Muscle of leg (tissue), 16 donors: ENCODE measurements at places on chromosomes 12 and 14. TPM values are rescaled to one million over a fixed set of nuclear protein-coding genes. Genes with fewer than 3 reads are reported as not detected.

GRCh38 chr12:67496581-67496980 is 152.0 kb upstream of the DYRK2 start:
- H3K27me3 ChIP-seq: no peaks in the 10 kb centered on the region
- DNase-seq: no peak
- no peaks in the 10 kb centered on the region for H3K36me3 ChIP-seq
- H3K27ac ChIP-seq: no peak overlapping the region
- no peak overlapping the region for H3K4me3 ChIP-seq

Gene RTN1
- total RNA-seq: 1.2 TPM

- H3K4me3 ChIP-seq: no peak overlapping the region
- H3K4me1 ChIP-seq: no peaks in the 10 kb centered on the region
- peak; percentile 45 for DNase-seq
- H3K27me3 ChIP-seq: no peaks in the 10 kb centered on the region
Observed at GRCh38 chr14:47332106-47332505, 343.3 kb downstream of the MDGA2 start.

- H3K27me3 ChIP-seq: no peaks in the 10 kb centered on the region
- H3K27ac ChIP-seq: no peak overlapping the region
- no peak overlapping the region for H3K4me3 ChIP-seq
- DNase-seq: peak; percentile 85
Observed at GRCh38 chr12:63949902-63950301, 105.4 kb downstream of the SRGAP1 start.

DNA sequence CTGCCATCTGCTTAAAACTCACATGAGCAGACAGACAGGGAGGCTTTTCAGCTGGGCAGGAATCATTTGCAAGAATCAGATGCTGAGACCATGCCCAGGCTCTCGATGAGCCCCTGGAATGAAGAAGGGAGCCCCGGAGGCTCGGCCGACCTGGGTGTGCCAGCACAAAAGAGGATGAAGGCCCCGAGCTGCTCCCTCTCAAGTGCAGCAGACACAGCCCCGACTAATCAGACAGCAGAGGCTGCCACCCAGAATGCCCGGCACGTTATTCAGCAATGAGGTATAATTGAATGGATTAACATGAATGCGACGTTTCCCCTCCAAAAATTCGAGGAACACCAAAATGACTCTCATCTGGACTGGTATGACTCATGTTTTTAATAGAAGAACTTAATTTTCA is 58.9 kb downstream of the BCL11B start:
- H3K4me1 ChIP-seq: peaks cover 11% of the 10 kb centered on the region
- H3K36me3 ChIP-seq: no peaks in the 10 kb centered on the region
- no peak for DNase-seq
- H3K27ac ChIP-seq: no peak overlapping the region

Gene PKP2
- total RNA-seq: 3.1 TPM

GRCh38 chr12:57087010-57087690 is 1.8 kb upstream of the NAB2 start:
- H3K4me3 ChIP-seq: peak overlapping the region; percentile 72
- DNase-seq: peak; percentile 96
- peaks cover 18% of the 10 kb centered on the region for H3K36me3 ChIP-seq
- H3K27me3 ChIP-seq: no peaks in the 10 kb centered on the region

DNA sequence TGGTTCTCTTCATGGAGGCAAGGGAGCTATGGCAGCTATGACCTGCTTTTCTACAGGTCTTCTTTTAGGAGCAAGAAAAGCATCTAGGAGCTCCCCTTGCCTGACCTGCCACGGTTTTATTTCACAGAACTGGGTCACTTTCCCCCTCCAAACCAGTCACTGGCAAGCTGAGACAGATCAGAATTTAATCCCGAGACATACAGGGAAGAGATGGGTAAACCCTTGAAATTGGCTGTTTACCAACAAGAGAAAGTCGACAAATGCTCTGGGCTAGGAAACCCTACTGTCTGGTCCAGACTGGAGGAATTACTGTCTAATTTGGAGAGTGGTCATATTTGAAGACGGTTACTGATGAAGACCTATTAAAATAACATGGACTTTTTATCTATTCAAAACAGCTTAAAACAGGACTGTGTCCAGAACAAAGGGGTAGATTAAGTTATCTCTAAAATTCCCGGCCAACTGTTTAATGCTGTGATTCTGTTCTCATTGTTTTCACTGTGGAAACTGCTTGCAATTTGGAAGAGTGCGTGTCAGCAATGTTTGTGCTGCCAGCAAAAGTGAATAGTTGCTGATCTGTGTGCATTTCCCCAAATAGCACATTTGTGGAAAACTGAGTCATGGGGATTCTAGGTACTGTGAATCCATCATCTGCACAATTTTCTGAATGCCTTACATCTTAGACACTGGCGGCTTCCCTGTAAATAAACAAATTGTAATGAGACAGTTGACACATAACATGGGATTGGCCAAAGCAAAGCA is 73.4 kb upstream of the EEA1 start:
- no peaks in the 10 kb centered on the region for H3K4me1 ChIP-seq
- no peaks in the 10 kb centered on the region for H3K27me3 ChIP-seq
- H3K4me3 ChIP-seq: no peak overlapping the region
- DNase-seq: peak; percentile 90
- H3K36me3 ChIP-seq: no peaks in the 10 kb centered on the region

- no peaks in the 10 kb centered on the region for H3K4me1 ChIP-seq
- no peaks in the 10 kb centered on the region for H3K27me3 ChIP-seq
- no peaks in the 10 kb centered on the region for H3K36me3 ChIP-seq
- no peak overlapping the region for H3K4me3 ChIP-seq
- no peak for DNase-seq
- no peak overlapping the region for H3K27ac ChIP-seq
Observed at GRCh38 chr12:88299567-88300101, 157.5 kb downstream of the TMTC3 start.

Gene GALNT9
- 0.93 TPM for total RNA-seq

- H3K4me3 ChIP-seq: no peak overlapping the region
- no peak for DNase-seq
- peaks cover 33% of the 10 kb centered on the region for H3K27me3 ChIP-seq
- peaks cover 25% of the 10 kb centered on the region for H3K4me1 ChIP-seq
- H3K36me3 ChIP-seq: no peaks in the 10 kb centered on the region
- no peak overlapping the region for H3K27ac ChIP-seq
Observed at GRCh38 chr14:103204852-103205540, 81.7 kb downstream of the TNFAIP2 start.

DNA sequence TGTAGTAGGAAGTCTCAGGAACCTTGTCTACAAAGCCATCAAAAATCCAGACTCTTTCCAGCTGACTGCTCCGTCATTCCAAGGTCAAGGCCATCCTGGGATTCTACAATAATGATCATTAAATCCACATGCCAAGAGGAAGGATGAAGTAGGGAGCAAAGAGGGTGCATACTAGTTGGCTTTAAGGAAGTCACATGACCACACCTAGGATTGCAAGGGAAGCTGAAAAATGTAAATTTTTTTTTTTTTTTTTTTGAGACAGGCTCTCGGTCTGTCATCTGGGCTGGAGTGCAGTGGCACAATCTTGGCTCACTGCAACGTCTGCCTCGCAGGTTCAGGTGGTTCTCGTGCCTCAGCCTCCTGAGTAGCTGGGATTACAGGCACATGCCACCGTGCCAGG is 7.3 kb upstream of the MRPL42 start:
- H3K27me3 ChIP-seq: no peaks in the 10 kb centered on the region
- H3K27ac ChIP-seq: no peak overlapping the region
- no peaks in the 10 kb centered on the region for H3K36me3 ChIP-seq
- H3K4me1 ChIP-seq: no peaks in the 10 kb centered on the region
- no peak overlapping the region for H3K4me3 ChIP-seq

- peaks cover 19% of the 10 kb centered on the region for H3K27me3 ChIP-seq
- H3K27ac ChIP-seq: no peak overlapping the region
- H3K4me3 ChIP-seq: no peak overlapping the region
Observed at GRCh38 chr14:36268121-36268520, 52.3 kb downstream of the MBIP start.

- DNase-seq: peak; percentile 49
- H3K27ac ChIP-seq: no peak overlapping the region
- no peaks in the 10 kb centered on the region for H3K36me3 ChIP-seq
- peak overlapping the region; percentile 59 for H3K4me3 ChIP-seq
Observed at GRCh38 chr12:105330931-105331804, 677 bp downstream of the C12orf75 start.

- H3K4me1 ChIP-seq: peaks cover 3% of the 10 kb centered on the region
- H3K27ac ChIP-seq: no peak overlapping the region
- no peaks in the 10 kb centered on the region for H3K27me3 ChIP-seq
- no peak overlapping the region for H3K4me3 ChIP-seq
- H3K36me3 ChIP-seq: peaks cover 6% of the 10 kb centered on the region
Observed at GRCh38 chr14:81256289-81256960, 35.7 kb upstream of the GTF2A1 start.

GRCh38 chr14:33232031-33232430 is 293.4 kb downstream of the NPAS3 start:
- no peaks in the 10 kb centered on the region for H3K36me3 ChIP-seq
- DNase-seq: no peak
- no peaks in the 10 kb centered on the region for H3K27me3 ChIP-seq
- H3K4me1 ChIP-seq: peaks cover 7% of the 10 kb centered on the region
- no peak overlapping the region for H3K27ac ChIP-seq
- H3K4me3 ChIP-seq: no peak overlapping the region

DNA sequence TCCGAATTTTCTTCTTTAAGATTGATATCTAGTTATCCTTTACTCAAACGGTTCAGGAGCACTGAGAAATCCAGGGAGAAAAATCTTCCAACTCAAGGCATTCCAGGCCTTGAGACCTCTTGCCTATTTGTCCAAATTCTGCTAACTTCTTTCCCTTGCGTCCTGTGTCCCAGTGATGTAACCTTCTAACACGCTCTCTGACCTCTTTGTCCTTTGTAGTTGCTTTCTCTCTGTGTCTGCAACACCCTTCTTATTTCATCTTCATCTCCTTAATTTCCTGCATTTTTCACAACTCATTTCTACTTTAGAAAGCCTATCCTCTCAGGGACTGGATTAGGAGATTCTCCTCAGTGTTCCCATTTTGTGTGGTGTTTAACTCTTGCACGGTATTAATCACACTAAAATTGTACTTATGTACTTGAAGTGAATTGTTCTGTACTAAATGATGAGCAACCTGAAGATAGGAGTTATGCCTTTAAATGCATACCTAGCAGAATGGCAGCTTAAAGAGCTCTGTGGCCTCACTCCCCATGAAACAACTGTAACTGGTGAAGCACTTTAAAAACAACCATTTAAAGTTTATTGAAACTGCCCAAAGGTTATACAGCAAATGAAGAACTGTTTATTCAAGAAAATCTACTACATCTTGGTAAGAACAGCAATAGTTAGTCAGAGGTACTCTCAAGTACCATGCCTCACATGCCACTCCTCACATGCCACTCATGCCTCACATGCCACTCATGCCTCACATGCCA is 7.4 kb upstream of the SNAPC1 start:
- no peak overlapping the region for H3K27ac ChIP-seq
- no peaks in the 10 kb centered on the region for H3K36me3 ChIP-seq
- H3K4me3 ChIP-seq: no peak overlapping the region

- H3K27ac ChIP-seq: no peak overlapping the region
- no peak overlapping the region for H3K4me3 ChIP-seq
- H3K27me3 ChIP-seq: no peaks in the 10 kb centered on the region
- DNase-seq: no peak
- H3K36me3 ChIP-seq: peaks cover 25% of the 10 kb centered on the region
- H3K4me1 ChIP-seq: no peaks in the 10 kb centered on the region
Observed at GRCh38 chr14:69376439-69376838, 21.7 kb downstream of the ERH start.

Gene HOTAIR
- 1.8 TPM for total RNA-seq

- no peaks in the 10 kb centered on the region for H3K27me3 ChIP-seq
- H3K4me3 ChIP-seq: no peak overlapping the region
- no peaks in the 10 kb centered on the region for H3K4me1 ChIP-seq
- no peak for DNase-seq
- no peaks in the 10 kb centered on the region for H3K36me3 ChIP-seq
Observed at GRCh38 chr14:75494896-75495295, 27.4 kb upstream of the BATF start.

Gene PTPRO
- total RNA-seq: 1.3 TPM

DNA sequence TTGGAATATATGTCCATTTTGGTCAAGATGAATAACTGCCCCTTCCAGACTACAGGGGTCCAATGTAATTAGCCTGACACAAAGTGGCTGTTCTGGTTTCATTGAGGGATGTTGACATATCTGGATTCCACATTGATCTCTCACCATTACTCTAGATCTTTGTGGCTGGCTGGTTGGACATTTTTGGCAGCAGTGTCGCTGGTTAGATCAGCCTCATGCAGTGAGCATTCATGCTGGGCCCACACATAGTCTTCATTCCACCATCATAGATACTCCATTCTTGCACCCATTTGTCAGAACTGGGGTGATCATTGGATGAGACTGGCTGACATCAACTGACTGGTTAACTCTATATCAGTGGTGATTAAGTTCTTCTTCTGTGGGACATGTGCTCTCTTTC is 74.4 kb downstream of the MGST1 start:
- H3K27ac ChIP-seq: no peak overlapping the region
- no peaks in the 10 kb centered on the region for H3K36me3 ChIP-seq
- no peaks in the 10 kb centered on the region for H3K4me1 ChIP-seq
- no peak for DNase-seq
- no peak overlapping the region for H3K4me3 ChIP-seq

GRCh38 chr12:129310346-129310745 is 457.1 kb downstream of the GLT1D1 start:
- H3K4me3 ChIP-seq: no peak overlapping the region
- H3K27me3 ChIP-seq: no peaks in the 10 kb centered on the region
- no peaks in the 10 kb centered on the region for H3K36me3 ChIP-seq
- no peak overlapping the region for H3K27ac ChIP-seq
- H3K4me1 ChIP-seq: no peaks in the 10 kb centered on the region

Gene TMEM263
- total RNA-seq: 51.4 TPM

GRCh38 chr12:95096852-95097251 is 23.4 kb upstream of the NR2C1 start:
- H3K4me3 ChIP-seq: no peak overlapping the region
- H3K4me1 ChIP-seq: peaks cover 2% of the 10 kb centered on the region
- H3K27ac ChIP-seq: no peak overlapping the region
- no peaks in the 10 kb centered on the region for H3K27me3 ChIP-seq
- peak; percentile 61 for DNase-seq

DNA sequence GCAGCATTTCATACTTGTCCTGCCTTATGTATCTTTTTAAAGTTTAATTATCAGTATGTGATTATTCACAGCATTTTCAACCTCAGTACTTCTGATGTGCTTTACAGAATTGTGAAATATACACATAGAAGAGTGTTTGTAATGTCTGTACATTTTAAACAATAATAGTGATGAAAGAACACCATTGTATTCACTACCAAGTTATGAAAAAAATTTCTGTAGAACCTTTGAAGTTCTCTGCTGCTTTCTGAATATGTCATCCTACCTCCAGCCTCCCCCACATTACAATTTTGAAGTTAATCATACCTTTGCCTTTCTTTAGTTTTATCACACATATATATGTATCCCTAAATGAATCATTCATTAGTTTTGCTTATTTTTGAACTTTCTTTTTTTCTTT is 24.8 kb downstream of the FRMD6 start:
- no peak overlapping the region for H3K4me3 ChIP-seq
- H3K27ac ChIP-seq: no peak overlapping the region
- no peak for DNase-seq
- peaks cover 5% of the 10 kb centered on the region for H3K4me1 ChIP-seq
- H3K36me3 ChIP-seq: no peaks in the 10 kb centered on the region

Gene CCDC198
- not detected for total RNA-seq
